NCI-H82 (cell line): ENCODE measurements at places on chromosomes 6 and 20.
A peak's percentile ranks its signal among the peaks of the same experiment; 100 is the strongest.

DNA sequence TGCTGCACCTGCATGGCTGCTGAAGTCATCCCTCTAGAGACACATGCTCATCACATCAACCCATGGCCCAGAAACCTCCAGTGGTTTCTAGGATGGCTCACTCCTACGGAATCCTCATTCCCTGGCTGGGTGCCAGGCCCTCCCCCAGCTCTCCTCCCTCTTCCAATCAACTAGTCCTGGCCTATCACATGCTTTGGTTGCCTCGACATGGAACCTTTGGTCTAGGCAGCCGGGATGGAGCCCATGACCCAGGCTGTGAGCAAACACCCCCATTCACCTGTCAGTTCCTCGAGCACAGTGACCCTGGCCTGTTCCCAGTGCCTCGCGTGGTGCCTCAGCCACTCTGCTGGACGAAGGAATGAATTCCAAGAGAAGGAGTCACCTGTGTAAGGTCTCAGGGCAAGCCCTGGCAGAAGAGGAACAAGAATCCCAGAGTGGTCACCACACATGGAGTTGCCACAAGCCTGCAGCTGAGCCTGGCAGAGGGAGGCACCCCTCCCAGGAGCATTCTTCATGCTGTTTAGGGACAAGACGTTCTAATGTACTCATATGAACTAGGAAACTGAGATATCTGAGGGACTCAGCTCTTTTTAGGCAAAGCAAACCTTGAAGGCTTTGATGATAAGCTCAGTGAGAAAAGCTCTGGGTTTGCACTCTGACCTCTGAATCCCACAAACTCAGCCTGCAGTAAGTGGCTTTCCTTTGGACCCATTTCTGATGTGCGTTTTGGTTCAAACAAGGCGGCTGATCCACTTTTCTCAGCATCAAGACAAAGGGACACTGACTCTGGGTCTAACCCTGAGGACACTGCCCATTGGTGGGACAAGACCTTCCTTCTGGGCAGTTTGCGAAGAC, 40.2 kb downstream of the PPP1R3G start:
- DNase-seq, result no peak

GRCh38 chr20:58899512-58899911, 47.0 kb downstream of the GNAS start:
- peak; percentile 55 for DNase-seq

DNA sequence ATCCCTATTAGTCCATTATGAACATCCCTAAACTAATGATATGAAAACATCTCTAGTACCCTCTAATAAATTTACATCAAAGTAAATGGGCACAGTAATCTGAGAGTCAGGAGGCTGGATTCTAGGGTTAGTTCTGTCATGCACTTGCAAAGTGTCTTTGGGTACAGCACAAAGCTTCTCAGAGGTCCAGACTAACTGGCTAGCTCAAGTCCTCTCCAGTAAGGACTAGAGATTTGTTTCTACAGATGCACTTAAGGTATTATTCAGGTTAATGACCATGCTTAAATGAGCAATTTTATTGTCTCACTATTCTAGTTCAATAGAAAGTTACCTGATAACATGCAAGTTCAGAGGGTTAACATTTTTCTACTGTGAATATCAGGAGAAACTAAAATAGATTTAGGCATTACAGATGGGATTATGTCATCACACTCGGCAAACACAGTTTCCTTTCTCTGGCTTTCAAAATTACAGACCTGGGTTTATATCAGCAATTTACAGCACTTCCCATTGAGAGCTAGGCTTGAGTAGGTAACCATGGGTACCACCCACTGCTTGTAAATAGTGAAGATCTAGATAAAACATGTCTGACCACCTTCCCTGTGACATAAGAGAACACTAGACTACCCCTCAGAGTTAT, 402.9 kb upstream of the RUNX2 start:
- peak; percentile 49 for DNase-seq

DNA sequence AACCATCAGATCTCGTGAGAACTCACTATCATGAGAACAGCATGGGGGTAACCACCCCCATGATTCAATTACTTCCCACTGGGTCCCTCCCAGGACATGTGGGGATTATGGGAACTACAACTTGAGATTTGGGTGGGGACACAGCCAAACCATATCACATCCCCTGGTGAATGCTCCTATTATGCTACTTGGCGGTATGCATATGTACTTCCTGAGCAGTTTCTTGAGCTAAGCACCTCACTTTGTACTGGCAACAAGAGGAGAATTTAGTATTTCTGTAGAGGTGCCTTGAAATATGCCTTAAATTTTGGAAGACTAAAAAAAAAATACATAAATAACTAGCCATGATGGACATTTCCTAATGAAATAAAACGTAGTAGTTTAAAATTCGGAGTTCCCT, 327.2 kb upstream of the CITED2 start:
- no peak for DNase-seq

DNA sequence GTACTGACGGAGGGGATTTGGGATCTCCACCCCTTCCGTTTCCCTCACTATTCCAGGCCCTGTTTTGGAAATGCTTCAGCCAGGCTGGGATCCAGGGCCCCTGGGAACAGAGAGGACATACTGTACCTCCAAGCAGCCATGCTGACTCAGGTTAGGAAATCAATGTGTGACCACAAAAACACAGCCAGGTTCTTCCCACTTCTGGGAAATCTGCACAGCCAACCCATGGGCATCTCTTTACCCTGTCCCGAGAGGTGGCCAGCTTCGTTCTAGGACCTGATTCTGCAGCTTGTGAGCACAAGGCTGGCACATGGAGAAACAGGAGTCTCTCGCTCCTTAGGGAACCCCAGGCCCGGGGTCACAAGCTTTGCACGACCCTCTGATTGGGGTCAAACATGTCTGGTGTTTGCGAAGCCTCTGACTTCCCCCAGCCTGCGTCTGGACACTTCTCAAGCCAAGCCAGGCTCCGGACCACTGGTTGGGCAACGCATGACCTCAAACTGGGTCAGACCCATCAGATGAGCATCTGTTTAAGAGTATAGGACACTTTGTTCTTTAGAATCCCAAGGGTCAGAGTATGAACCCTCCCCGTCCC, 8.3 kb upstream of the TTPAL start:
- peak; percentile 15 for DNase-seq

DNA sequence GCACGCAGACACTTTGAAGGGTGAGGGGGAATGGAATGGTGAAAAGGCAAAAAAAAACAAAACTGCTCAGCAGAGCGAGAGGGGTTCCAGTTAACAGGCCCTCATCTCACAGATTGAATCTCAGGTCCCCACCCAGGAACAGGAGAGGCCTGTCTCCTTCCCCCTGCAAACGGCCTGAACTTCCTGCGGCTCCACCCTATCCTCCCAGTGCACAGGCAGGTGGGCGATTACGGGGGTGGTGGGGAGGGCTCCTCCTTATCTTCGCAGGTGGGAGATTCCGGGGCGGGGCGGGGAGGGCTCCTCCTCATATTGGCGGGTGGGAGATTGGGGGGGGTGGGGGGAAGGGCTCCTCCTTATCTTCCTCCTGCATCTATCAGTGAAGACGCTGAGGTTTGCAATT, 129.0 kb downstream of the SOX4 start:
- DNase-seq, result no peak

DNA sequence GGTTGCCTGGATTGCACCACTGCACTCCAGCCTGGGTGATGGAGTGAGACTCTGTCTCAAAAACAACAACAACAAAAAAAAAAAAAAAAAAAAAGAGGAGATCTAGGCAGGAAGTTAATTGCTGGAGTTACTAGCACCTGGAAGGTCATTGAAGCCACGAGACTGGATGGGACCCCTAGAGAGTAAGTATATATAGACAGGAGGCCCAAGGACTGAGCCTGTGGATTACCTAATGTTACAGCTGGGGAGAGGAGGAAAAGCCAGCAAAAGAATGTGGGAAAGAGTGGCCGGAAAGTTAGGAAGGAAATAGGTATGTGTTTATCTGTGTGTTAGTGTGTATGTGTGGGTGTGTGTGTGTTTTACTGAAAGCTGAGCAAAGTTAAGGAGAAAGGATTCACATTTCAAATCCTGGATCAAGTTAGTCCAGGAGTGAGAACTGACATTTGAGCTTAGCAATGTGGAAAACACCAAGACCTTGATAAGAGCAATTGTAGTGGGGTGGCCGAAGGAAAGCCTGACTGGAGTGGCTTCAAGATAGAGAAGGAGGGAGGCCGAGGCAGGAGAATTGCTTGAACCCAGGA, 38.4 kb downstream of the ANKRD6 start:
- no peak for DNase-seq

- DNase-seq, result peak; percentile 39
Observed at GRCh38 chr6:169810066-169810989, 58.9 kb downstream of the ERMARD start.

GRCh38 chr6:40398034-40398691, 189.0 kb downstream of the LRFN2 start:
- DNase-seq, result no peak

DNA sequence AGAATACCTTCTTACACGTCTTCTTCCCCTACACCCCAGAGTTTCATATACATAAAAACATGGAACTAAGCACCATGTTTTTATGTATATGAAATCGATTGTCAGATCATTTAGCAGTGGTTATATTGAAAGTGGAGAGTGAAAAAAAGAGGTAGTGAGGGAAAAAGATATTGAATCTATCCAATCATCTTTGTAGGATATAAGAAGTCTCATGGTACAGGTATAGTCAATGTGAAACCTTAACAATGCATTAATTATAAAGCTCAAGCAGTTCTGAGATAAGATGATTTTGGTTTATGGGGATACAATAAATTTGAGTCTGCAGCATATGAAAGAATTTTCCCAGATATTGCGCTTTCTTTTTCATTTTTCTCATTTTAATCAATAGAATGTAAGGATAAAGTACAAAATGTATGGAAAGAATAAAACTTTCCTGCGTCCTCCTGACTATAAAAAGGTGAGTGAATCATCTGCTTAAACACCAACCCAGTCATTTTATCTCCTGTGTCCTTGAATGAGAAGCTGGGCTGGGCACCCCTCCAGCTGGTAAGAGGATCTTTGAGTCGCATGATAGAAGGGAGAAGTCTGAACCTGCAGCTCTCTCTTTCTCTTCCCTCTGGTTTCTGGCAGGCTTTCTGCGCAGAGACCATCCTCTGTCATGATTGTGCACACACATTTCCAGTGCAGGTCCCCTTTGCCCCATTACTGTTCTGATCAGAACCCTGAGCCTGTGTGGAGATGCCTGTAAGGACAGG, 28.1 kb upstream of the AKIRIN2 start:
- no peak for DNase-seq

- DNase-seq, result no peak
Observed at GRCh38 chr6:37812841-37813240, 6.7 kb upstream of the ZFAND3 start.

- DNase-seq, result no peak
Observed at GRCh38 chr6:137588472-137588871, 94.3 kb upstream of the OLIG3 start.

- no peak for DNase-seq
Observed at GRCh38 chr6:75386050-75386770, 101.6 kb upstream of the TMEM30A start.

DNA sequence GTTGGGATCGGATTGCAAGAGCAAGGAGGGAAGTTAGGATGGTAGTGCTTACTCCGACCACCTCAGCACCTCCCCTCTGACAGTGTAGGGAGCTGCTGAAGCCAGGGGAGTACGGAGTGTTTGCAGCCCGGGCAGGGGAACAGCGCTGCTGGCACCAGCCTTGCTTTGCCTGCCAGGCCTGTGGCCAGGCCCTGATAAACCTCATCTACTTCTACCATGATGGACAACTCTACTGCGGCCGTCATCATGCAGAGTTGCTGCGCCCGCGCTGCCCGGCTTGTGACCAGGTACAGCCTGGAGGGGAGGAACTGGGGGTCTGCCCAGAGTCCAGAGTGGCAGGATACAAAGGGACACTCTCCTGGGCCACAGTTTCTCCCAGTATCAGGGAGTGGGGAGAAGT, 2.2 kb upstream of the TOMM6 start:
- no peak for DNase-seq

- no peak for DNase-seq
Observed at GRCh38 chr6:45933855-45934254, 81.8 kb downstream of the CLIC5 start.

DNA sequence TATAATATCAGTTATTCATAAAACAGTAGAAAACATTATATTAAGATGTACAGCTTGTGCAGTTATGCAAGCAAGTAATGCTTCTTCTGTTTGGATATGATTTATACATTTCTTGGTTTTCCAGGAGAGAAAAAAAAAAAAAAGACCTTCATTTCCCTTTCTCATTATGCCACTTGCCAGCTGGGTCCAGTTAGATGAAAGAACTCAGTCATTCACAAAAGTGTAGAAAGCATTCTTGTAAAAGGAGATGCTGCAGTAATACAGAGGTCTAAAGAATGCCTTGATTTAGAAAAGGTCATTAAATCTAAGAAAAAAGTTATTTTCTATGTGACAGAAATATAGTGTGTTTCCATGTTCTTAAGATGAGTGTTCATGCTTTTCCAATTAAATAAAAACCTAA, 7.4 kb downstream of the PDE7B start:
- no peak for DNase-seq

DNA sequence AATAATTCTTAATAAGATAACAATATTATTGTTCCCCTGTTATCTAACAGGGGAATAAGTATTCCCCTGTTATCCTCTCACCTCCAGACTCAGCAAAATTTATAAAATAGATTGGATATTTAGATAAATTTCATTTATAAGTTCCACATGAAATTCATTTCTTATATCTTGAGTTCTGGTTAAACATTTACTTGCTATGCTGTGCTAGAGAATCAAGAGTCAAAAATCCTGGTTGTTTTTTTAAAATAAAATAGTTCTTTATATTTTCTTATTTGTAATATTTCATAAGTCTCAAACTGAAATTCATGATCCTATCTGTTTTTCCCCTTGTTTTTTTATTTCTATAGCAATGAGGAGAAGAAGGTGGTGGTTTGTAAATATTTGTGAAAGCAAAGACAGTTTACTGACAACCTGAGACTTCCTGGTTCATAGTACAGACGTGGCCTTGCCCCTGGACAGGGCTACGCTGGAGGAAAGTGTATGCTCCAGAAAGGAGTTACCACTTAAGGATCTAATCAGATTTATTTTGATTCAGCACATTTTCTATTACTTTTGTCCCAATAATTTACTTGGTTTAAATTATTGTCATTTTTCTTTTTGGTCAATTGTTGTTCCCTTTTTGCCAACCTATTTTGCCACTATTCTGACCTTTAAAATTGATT, 37.8 kb upstream of the MARCKS start:
- no peak for DNase-seq

DNA sequence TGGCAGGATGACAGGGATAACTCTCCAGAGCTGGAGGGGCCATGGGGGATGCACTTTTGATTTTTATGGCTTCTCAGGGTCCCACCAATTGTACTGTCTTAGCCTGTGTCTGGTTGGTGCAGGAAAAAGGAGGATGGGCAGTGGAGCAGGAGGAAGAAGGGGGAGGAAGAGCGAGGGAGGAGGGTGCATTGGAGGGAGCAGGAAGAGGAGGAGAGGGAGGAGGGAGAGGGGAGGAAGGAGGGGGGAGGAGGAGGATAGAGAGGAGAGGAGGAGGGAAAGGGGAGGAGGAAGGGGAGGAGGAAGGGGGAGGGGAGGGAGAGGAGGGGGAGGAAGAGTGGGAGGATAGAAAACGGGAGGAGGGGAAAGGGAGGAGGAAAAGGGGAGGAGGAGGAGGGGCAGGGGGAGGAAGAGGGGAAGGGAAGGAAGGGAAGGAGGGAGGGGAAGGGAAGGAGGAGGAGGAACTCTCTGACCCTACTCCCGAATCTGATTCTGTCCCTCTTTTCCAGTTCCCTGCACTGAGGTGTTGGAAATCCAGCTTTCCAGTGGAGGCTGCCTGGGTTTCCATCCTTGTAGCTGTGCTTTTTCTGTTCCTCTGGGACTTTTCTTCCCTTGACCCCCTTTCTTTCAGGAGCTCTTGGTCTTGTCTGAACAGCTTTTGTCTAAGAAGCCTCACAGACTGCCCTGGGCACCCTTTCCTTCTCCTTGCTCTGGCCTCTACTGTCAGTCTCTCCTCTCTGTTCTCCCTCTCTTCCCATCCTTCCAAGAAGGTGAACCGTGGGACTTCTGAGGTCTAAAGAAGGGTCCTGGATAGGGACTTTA, 149.4 kb downstream of the DHX35 start:
- no peak for DNase-seq
